Panc1 (cell line): ENCODE measurements at places on chromosomes 6 and 20.

- no peak for DNase-seq
Measured at GRCh38 chr20:10594296-10594868, 79.4 kb downstream of the JAG1 start.

DNA sequence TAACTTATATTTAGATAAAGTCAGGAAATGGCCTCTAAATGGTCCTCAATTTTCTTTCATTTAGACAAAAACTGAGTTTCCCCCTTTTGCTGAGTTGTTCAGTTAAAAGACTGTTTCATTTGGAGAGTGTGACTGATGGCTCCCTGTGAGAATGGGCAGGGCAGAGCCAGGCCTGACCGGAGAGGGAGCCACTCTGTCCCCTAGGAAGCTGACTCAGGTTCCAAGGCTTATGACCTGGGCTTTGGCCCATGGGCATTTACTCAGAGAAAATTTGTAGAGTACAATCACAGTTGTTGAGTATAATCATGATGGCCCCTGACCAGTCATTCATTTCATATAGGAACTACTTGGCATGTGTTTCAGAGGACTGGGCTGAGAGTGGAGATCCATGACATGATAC lies 37.0 kb upstream of the AIG1 start:
- no peak for DNase-seq

- no peak for DNase-seq
Measured at GRCh38 chr6:142871910-142872331, 73.1 kb downstream of the HIVEP2 start.

GRCh38 chr6:132587424-132587823 lies 2.1 kb downstream of the TAAR5 start:
- no peak for DNase-seq

DNA sequence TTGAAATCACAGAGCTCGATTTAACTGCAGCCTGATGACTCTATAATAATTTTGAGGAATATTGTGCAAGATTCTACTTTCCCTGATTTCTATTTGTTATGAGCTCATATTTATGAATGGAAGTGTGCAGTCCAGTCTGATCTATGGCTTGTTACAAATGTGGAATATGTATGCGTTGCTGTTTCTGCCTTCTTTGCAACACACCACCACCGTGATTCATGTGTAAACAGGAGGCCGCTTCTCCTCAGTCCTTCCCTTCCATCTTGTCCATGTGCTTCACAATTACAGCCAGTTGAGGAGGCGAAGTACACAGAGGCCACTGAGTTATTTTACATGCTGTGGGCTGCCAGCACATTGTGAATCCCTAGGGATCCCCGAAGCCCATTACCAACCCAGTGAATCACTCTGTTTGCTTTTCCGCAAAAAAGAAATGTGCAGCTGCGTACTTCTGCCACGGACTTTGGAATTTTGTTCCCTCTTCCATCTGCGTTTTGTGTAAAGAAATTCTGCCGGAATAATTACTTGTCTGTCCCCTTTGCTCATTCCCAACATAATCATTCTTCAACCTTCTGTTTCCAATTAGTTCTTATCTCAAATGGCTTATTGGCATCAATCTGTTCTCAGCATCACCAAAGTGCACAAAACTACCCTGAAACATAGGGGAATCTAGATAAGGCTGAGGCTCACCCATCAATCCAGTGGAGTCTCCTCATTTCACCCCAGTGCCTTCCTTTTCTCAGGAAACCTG lies 551.6 kb upstream of the CITED2 start:
- no peak for DNase-seq

- no peak for DNase-seq
Measured at GRCh38 chr20:25079171-25079570, 2.8 kb downstream of the VSX1 start.

DNA sequence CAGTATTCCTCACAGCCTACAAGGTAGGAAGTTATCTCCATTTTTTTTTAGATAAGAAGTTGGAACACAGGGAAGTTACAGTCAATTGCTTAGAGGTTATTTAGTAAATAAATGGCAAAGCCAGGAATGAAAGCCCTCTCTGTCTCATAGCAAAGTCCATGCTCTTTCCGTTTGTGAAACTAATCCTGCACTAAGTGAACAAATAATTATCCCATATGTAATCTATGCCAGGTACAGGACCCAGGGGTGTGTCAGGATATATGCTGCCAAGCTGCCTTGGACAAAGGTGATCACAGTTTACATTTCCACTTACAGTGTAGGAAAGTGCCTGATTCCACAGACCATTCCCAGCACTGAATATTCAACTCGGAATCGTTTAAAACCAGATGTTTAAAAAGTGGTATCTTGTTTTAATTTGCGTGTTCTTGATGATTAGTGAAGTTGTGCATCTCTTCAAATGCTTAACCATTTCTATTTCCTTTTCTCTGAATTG lies 13.6 kb upstream of the GMDS start:
- no peak for DNase-seq

GRCh38 chr6:41021832-41022231 lies 17.2 kb downstream of the UNC5CL start:
- DNase-seq = no peak

- DNase-seq = no peak
Measured at GRCh38 chr6:52009466-52010140, 77.8 kb downstream of the PKHD1 start.

GRCh38 chr6:169230322-169230665 lies 23.4 kb downstream of the THBS2 start:
- no peak for DNase-seq

GRCh38 chr6:163719028-163719742 lies 304.7 kb downstream of the QKI start:
- DNase-seq = no peak

DNA sequence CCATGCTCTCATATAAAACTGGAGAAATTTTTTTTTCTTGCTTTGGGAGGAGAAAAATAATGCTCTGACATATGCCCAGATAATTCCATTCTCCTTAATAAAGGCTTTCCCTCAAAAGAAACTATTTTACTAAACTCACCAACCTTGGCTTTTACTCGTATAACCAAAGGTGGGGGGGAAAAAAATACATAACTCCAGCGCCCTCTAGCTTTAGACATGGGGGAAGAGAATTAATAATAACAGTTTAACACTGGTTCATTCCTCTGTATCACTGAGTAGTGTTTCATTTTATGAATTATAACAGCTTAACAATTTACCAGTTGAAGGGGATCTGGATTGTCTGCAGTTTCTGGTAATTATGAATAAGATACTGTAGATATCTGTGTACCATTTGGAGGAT lies 1226.1 kb downstream of the GRIK2 start:
- DNase-seq = no peak

DNA sequence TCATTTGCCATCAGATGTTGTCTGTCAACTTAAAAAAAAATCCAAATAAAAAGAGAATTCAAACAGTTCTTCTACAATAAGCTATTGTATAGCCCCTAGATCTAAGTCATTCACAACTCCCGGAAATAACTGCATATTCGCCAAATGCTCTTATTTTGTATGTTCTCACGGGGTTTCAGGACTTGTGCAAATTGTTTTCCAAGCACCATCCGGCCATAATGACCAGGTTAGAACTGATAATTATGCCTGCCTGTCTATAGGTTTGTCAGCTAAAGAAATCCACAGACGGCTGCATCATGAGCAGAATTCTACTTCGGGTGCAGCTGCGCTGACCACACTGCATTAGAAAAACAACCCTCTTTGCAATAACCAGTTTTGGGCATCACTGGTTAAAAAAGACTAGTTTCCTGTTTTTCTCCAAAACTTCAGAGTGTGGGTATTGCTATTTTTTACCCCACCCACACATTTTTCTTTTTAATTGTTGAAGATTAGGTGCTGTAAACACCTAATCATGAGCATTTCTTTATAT lies 87.7 kb downstream of the HIVEP2 start:
- no peak for DNase-seq

DNA sequence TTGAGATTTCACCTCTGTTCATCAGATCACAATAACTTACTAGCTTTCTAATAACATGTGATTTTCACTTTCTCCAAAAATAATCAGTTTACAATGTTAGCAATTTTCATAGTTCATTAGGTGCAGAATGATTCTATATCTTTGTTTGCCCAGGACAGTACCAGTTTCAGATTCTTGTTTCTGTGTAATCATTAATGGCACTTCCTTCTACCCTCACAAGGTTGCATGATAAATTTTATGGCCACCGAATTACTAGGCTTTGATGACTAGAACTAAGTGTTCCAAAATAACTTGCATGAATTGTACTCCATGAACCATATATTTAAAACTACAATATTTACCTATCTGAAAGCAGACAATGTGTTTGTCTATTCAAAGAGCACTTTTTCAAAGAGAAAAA lies 442.3 kb downstream of the EPHA7 start:
- no peak for DNase-seq

DNA sequence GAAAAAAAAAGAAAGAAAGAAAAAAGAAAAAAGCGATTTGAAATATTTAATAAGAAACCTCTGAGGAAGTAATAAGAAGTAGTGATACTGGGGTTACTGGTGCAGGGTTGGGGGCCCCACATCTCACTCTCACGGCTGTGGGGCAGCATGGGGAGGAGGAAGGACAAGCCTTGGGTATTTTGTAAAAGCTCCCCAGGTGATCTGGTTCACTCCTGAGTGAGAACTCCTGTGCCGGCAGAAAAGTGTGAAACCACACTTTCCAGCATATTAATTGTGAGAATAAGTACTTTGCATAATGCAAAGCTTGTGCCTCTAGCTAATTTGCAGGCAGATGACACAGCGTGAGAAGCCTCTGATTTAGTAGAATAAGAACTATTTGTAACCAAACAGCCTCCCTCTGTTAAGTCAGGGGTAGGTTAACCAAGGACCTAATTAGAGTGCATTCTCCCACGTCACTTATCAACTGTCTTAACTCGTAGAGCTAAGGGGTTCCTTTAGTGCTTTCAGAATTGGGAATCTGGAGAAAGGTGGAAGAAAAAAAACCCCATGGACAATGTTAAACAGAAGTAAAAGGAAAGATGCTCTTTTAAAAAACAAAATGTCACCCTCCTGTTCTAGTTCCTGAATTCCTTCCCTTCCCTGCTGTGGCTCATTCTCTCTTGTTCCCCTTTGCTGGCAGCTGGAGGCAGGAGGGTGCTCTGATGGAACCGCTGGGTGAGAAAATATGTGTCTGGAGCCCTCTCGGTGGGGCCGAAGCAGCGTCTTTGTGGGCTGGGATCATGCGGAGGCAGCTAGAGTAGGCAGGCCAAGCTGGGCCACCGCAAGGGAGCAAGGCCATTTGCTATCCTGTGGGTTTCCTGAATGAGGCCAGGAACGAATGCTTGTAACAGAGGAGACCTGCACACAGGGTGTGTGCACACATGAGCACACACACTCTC lies 108.7 kb downstream of the FYN start:
- no peak for DNase-seq

DNA sequence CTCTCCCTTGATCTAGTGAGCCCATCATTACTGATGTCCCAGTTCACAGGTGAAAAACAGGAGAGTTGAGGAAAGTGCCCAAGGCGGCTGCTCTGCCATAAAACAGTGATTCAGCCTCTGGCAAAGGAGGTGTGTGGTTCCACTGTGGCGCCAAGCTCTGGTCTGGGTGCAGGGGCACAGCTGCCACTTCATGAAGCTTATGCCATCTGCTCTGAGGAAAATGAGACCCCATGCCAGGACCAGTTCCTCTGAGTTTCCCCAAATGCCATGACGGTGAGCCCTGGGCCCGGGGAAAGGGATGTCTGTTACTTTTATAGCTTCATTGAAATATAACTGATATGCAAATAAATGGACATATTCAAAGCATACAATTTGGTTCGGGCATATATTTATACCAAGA lies 33.7 kb upstream of the ZBP1 start:
- DNase-seq = no peak

DNA sequence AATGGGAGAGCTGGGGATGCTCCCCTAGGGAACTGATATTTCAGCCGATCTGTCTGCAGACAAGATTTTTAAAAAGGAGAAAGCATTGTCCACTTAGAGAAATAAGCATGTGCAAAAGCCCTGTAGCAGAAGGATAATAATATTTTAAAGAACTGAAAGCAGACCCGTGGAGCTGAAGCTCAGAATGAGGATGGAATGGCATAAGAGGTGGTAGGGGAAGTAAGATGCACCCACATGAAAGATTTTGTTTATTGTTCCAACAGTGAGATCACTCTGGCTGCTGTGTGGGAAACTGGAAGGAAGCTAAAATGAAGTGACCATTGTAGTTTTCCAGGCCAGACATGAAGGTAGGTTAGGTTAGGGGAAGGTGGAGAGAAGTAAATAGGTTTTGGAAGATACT lies 266.4 kb upstream of the PRDM1 start:
- no peak for DNase-seq

GRCh38 chr6:19997104-19997503 lies 159.9 kb downstream of the ID4 start:
- no peak for DNase-seq

- no peak for DNase-seq
Measured at GRCh38 chr6:161056451-161056850, 64.9 kb downstream of the MAP3K4 start.

- no peak for DNase-seq
Measured at GRCh38 chr6:105251689-105252088, 71.9 kb upstream of the POPDC3 start.

DNA sequence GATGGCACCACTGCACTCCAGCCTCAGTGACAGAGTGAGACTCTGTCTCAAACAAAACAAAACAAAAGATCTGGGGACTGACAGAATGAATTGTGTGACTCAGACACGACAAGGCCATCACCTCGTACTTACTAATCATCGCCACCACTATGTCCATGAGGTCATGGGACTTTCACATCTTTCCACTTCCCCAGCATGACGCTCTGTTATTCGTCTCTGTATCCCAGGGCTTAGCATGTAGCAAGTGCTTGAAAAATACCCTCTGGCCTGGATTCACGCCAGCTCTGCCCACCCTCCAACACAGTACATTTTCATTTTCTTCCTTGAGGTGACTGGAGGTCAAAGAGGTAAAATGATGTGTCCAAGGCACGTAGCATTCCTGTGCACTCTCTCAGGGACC lies 27.8 kb downstream of the FGD2 start:
- DNase-seq = no peak

DNA sequence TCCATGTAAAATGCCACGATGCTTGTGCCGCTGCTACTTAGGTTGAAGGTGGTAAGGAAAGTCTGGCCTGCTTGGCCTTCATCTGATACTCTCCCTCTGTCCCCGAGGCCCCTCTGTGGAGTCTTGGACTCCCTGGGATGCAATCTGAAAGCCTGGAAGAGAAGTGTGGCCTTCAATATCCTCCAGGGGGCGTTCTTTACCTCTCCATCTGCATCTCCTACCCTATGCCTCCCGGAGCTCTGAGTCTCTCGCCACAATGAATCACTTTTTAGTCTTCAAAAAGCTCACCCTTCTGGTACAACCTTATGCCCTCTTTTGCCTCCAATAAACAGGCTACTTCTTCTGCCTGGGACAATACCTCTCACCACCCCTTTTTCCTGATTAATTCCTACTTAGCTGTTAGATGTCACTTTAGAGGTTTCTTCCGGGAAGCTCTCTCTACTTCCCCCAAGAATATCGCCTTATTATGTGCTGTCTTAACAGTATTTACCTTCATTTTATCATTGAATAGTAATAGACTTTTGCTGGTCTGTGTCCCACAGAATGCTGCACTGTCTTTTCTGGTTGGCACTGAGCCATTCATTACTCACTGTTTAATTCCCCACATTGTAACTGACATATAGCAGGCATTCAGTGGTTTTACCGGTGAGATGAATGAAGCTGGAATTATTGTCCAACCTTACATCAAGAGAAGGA lies 13.9 kb upstream of the ATG5 start:
- DNase-seq = peak; percentile 51
